Left lobe of liver (tissue), 2 donors: ENCODE measurements at places on chromosomes 13 and 19. TPM values are rescaled to one million over a fixed set of nuclear protein-coding genes. Genes with fewer than 3 reads are reported as not detected.

- DNase-seq = no peak
Measured at GRCh38 chr13:82358284-82358683, 1524.0 kb downstream of the SLITRK1 start.

- DNase-seq = no peak
Measured at GRCh38 chr19:40378509-40378908, 11.5 kb downstream of the HIPK4 start.

DNA sequence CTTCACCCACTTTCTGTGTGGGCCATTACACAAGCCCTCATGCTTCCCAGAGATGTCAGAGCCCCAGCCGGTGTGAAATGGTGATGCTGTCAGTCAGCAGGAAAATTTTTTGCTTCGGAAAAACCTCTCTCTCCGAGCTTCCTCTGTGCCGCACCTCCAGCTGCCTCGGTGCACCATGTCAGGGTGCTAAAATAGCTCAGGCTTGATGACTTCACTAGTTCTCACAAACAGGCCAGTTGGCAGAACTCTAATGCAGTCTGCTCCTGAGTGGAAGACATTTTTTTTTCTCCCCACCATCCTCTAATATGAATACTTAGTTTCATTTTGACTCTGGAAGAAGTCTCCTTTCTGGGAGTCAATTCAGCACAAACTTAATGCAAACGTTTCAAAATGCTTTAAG lies 71.3 kb downstream of the KLF12 start:
- DNase-seq = no peak

GRCh38 chr13:43237616-43238015 lies 214.2 kb downstream of the DNAJC15 start:
- no peak for DNase-seq

DNA sequence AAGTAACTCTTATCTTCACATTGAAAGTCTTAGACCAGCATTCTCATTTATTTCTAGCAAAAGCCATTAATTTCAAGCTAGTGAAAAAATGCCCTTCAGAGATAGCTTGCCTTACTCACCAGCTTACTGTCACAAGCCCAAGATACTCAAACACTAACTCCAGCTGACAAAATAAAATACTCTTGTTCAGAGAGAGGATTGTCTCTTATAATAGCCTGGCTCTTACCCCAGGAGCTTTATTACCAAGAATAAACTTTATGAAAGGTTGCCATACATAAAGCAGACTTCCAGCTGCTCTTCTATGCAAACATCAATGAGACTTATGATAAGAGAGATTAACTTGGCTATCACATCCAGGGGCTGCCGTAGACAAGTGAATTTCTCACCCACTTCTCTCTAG lies 53.6 kb downstream of the XPO4 start:
- DNase-seq = no peak

DNA sequence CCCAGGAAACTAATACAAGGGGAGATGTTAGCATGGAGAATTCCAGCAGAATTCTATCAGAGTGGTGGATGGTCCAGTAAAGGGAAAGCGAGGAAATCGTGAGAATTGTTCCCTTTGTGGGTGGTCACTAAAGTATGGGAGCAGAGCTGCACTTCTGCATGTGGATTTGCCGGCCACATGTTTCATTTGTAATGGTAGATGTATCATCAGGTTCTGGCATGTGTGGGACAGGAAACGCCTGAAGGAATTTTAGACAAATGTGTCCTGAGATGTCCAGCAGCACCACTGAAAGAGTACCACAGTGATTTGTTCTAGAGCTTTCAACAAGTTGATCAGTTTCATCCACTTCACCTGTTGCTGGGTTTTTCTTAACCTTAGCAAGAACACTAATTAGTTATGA lies 308.4 kb downstream of the SHISA2 start:
- DNase-seq = no peak

GRCh38 chr19:22517496-22518411 lies 95.6 kb upstream of the ZNF98 start:
- no peak for DNase-seq

- DNase-seq = peak; percentile 38
Measured at GRCh38 chr13:111895896-111896821, 170.8 kb upstream of the SOX1 start.

- DNase-seq = no peak
Measured at GRCh38 chr19:28019371-28019770, 1193.6 kb downstream of the UQCRFS1 start.

DNA sequence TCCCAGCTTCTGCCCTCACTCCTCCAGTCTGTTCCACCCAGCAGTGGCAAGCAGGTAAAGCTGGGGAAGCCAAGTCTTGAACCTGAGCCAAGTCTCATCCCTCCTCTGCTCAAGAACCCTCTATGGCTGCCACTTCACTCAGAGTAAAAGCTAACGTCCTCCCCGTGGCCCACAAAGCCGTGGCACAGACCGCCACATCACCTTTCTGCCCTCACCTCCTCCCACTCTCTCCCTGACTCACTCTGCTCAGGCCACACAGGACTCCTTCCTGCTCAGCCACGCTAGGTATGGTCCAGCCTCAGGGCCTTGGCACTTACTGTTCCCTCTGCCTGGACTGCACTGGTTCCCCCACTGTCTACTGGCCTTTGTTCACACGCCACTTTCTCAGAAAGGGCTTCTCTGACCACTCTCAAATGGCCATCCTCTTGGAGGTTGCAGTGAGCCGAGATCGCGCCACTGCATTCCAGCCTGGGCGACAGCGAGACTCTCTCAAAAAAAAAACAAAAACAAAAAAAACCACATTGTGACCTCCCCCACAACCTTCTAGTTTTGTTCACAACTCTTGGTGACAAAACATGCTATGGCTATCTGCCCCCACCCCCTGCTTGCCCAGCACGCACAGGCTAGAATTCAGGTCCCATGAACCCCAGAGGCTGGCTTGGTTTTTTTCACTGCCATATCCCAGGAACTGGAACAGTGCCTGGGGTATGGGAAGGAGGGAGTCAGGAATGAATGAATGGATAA lies 15.8 kb downstream of the NDUFB7 start:
- no peak for DNase-seq

The ZNF324B gene
- 4.6 TPM for total RNA-seq

The ADAMTS10 gene
- 12.0 TPM for total RNA-seq

The F10 gene
- 124 TPM for total RNA-seq

The SRRM5 gene
- total RNA-seq = 0.35 TPM

The LRRC63 gene
- 0.20 TPM for total RNA-seq

The FLT3LG gene
- total RNA-seq = 2.1 TPM

The UGGT2 gene
- total RNA-seq = 7.3 TPM

The FBXO27 gene
- 15.9 TPM for total RNA-seq

The KIR2DL1 gene
- not detected for total RNA-seq

The POMP gene
- total RNA-seq = 28.9 TPM
